Esophagus squamous epithelium (tissue), 5 donors: ENCODE measurements at places on chromosomes 3 and 15. TPM values are rescaled to one million over a fixed set of nuclear protein-coding genes. Genes with fewer than 3 reads are reported as not detected.

Gene MYL3
- not detected for total RNA-seq

Gene GOLGA8G
- total RNA-seq, result not detected

Gene DBR1
- 8.1 TPM for total RNA-seq

Gene LOXL1
- total RNA-seq, result 6.7 TPM

Gene DNAJC19
- 10.0 TPM for total RNA-seq

Gene FAM131A
- total RNA-seq, result 20.2 TPM

Gene CHDH
- 0.92 TPM for total RNA-seq

Gene AHSG
- total RNA-seq, result not detected

Gene EHHADH
- total RNA-seq, result 6.3 TPM

Gene CHST2
- 3.1 TPM for total RNA-seq

Gene CD80
- total RNA-seq, result not detected

Gene FANCD2OS
- not detected for total RNA-seq

Gene MRAS
- total RNA-seq, result 0.72 TPM

GRCh38 chr3:163838769-163839168, 1239.5 kb downstream of the SI start:
- no peak for DNase-seq

DNA sequence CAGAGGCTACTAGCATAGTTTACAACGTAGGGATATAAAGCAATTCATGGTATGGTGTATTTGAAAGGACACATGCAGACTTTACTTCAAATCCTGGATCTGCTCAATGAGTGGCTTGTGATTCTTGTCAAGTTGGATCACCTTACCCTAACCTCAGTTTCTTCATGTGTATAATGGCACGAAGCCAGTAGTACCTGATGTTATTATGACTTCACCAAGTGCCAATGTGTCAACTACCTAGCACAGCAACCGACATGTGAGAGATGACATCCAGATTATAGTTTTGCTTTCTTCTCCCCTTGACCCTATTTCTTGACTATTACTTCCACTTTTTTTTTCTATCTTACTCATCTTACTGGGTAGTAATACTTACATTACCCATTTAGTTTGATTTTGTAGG, 304.5 kb downstream of the RBMS3 start:
- DNase-seq, result no peak

DNA sequence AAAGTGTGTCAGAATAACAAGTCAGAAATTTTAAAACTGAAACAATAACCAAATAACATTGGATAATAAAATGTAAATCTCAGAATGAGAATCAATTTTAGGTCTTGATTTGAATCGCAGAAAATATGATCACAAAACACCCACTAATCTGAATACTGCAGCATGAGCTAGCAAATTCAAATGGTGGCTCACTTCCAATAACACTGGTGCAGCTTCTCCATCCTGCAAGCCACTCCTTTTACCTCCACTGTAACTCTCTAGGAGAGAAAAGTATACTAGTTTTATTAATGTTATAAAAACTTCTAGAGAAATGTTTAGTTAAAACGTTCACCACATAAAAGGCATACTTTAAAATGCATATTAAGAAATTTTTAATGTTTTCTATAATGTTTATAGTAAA, 30.4 kb downstream of the UBE3A start:
- no peak for DNase-seq

- DNase-seq, result no peak
Measured at GRCh38 chr15:51561271-51561670, 61.3 kb downstream of the DMXL2 start.

DNA sequence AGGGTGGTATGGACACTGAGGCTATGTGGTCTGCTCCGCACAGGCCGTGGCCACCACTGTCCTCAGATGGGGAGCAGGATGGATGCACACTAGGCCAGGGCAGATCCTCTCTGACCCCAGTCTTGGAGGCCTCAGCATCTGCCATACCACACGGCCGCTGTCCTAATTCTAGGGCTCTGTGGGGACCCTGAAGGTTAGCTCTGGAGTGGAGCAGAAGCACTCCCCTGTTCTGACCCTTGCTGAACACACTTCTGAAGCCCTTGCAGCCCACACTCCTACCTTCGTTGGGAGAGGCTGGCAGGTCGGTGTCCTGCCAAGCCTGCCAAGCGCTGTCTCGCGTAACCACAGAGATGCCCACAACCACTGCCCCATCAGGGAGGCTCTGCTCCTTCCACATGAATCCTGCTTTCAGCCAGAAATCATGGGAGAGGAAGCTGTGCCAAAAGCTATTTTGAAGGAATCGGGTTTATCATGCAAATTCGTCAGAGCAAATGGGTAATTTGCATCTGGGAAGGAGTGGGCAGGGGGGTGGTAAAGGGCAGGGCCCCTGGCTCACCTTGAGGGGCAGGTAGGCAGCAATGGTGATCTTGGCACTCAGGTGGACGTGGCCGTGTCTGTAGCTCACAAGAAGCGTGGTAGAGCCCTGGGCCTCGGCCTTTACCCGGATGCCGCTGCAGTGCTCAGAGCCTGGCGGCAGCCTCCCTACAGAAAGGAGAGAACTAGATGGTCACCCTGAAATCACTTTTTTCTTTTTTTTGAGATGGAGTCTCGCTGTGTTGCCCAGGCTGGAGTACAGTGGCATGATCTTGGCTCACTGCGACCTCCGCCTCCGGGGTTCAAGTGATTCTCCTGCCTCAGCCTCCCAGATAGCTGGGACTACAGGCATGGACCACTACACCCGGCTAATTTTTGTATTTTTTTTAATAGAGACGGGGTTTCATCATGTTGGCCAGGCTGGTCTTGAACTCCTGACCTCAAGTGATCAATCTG, 54.4 kb downstream of the NUP210 start:
- DNase-seq, result no peak

- no peak for DNase-seq
Measured at GRCh38 chr3:71136276-71136675, 447.3 kb downstream of the FOXP1 start.

DNA sequence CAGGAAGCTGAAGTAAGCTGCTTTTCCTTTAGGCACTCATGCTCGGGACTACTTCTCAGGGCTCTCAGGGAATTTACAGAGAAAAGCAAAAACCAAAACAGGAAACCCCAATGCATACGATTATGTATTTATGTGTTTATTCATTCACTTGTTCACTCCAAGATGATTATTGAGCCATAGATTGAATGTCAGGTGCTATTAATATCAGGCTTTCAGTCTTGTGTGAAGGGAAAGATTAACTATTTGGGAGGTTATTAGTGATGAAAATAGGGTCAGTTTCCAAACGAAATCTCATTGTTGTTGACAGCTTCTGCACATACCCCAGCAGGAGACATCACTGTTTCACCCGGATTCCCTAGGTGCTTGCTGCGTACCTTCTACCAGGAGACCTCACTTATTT, 135.8 kb downstream of the NEK11 start:
- no peak for DNase-seq

GRCh38 chr3:127691489-127691888, 18.7 kb downstream of the ABTB1 start:
- no peak for DNase-seq

GRCh38 chr3:172145031-172145686, 105.8 kb downstream of the FNDC3B start:
- no peak for DNase-seq

DNA sequence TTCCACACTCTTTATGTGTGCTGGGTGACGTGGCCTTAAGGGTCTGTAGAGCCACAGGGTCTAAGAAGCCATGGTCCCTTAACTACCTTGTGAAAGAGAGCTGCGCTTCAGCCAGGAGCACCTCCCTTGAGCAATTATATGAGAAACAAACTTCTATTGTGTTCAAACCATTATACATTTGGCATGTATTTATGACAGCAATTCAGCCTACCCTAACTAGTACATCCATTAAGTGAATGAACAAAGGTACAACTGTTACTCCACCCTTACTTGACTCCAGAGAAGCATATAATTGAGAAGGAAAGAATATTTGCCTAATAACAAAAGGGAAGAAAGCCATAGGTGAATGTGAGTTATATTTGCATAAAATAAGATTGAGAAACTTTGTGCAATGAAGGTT, 69.8 kb upstream of the BOC start:
- no peak for DNase-seq

GRCh38 chr15:25882466-25882865, 19.3 kb upstream of the ATP10A start:
- DNase-seq, result no peak

DNA sequence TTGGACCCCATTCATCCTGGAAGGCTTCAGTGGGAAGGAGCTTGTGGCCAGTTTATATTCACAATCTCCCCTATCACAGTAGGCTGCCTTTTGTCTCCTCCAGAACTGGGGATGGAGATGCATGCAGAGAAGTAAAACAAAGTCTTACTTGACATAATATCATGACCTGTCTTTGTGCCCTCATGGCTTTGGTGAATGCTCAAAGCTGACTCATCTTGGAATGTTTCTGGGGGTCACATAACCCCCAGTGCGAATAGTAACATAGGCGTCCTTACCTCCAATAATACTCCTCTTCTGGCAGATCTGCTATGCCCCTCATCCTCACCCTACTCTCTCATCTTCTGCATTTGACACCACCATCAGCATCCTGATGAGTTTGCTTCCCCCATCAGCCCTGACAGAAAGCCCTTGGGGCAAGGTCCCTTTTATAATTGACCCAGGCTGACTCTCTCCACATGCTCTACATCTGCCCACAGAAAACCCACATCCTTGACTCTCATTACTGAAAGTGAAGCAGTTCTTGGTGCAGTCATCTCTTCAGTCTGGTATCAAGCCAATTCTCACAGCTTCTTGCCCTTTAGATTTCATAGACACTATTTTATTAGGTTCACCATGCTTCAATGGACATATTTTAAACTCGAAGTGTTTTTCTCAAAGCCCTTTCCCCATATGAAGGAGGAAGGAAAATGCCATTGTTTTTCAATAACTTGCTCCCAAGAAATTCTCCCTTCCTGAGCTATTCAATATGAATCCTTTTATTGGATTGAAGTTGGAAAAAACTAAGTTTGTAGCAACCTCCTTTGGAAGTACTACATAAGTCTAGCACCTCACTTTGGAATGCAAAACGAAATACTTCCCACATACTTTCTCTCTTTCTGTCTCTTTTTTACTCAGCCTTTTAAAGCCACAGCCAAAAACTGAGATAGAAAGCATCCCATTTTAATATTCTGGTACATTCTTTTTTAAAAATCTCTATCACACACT, 36.6 kb downstream of the OSTN start:
- no peak for DNase-seq

- no peak for DNase-seq
Measured at GRCh38 chr3:34323517-34323916, 525.1 kb downstream of the PDCD6IP start.

- DNase-seq, result no peak
Measured at GRCh38 chr15:48493763-48494225, 151.7 kb downstream of the FBN1 start.

DNA sequence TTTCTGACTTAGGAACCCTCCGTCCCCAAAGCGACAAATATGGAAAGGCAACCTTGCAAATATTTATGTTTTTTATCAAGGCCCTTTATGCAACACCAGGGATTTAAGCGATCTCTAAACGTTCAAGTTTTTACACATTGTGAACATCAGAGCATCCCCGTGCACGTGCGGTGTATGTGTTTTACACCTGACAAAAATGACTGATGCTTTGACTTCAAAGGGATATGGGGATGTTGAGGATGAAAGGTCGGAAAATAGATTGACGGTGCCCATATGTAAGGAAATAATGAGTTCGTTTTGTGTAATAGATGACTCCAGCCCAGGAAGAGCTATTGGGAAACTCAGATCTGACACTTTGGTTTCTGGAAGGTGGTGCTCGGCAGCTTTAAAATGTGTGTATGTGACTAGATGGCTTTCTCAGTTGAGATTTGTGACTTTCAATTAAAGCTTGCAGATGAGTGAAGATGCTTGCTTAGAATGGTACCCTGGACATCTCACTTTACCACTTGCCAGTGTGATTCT, 866 bp downstream of the SLC49A4 start:
- no peak for DNase-seq

DNA sequence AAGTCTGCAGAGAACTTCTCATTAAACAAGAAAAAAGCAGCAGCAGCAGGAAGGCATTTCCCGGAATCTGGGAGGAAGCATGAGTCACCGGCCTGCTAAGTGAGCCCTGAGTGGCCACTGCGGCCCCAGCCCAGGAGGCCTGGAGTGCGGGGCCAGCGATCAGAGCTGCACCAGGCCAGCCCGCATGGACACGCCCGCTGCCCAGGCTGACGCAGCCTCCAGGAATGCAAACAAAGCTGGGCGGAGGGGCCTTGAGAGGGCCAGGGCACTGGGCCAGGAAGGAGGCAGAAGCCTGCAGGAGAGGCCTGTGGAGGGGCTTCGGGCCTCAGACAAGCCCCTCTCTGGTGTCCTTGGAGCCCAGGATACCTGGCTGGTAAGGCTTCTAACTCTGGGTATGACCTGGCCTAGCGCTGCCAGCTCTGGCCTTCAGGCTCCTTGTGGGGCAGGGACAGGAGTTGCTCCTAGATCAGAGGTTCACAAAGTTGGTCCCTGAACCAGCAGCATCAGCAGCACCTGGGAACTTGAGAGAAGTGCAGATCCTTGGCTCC, 101.2 kb downstream of the SMAD6 start:
- no peak for DNase-seq

DNA sequence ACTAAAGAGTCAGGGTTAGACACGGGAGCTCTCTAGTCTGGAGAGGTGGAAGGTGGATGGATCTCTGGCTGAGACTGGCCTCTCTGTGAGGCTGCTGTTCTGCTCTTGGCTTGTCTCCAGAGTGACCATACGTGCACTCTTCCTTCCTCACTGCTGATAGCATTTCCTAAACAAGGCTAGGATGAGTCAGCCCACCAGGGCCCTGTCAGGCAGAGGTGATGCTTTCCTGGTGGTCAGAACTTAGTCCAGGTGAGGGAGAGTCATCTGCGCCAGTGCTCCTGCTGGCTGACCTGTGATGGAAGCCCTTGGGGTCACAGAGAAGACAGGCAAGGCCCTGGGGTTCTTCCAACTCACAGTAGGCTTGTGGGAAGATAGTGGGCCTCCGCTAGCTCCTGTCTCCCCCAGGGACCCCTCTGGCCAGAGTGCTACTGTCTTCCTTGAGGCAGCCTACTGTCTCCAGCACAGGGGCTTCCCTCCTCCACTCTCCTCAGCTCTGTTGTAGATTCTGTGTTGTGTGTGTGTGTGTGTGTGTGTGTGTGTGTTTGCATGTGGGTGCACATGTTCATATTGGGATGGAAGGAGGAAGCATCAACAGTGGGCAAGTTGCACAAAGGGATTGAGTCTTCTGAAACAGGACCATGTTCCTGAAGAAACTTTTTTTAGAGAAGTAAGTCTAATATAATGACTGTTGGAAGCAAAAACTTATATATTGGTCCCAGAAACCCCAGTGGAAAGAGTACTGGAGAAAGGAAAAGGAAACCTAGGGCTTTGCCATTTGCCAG, 16.5 kb downstream of the ALPK3 start:
- DNase-seq, result no peak
